Activated naive CD8-positive, alpha-beta T cell treated with anti-CD3 and anti-CD28 coated beads, Interleukin-2, amount 10 ng/mL, durations not matched to agents 7 days and 5 days (primary cell): ENCODE measurements at places on chromosomes 4 and X. TPM values are rescaled to one million over a fixed set of nuclear protein-coding genes. Genes with fewer than 3 reads are reported as not detected.

Gene PAGE5
- total RNA-seq = 0.85 TPM

Gene S100G
- total RNA-seq = not detected

Gene CCSER1
- total RNA-seq = 0.64 TPM

Gene DMRTC1B
- 0.20 TPM for total RNA-seq

Gene CDKL5
- 2.2 TPM for total RNA-seq

Gene PAGE4
- not detected for total RNA-seq

DNA sequence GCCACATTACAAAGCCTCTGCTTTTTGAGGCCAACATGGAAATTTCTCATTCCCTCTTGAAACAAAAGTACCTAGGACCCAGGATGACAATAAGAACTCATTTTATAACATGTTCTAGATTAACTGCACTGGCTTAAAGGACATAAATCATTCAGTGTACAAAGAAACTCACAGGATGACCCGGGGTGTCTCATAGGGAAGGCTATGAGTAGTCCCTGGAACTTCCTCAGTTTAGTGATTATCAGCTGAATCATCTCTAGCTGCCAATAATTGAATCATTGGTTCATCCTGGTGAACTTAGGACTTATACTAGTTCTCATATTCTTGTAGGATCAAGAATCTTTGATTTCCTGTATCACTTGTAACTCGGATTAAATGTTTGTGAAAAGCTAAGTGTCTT, 95.8 kb upstream of the WDR1 start:
- DNase-seq = no peak

DNA sequence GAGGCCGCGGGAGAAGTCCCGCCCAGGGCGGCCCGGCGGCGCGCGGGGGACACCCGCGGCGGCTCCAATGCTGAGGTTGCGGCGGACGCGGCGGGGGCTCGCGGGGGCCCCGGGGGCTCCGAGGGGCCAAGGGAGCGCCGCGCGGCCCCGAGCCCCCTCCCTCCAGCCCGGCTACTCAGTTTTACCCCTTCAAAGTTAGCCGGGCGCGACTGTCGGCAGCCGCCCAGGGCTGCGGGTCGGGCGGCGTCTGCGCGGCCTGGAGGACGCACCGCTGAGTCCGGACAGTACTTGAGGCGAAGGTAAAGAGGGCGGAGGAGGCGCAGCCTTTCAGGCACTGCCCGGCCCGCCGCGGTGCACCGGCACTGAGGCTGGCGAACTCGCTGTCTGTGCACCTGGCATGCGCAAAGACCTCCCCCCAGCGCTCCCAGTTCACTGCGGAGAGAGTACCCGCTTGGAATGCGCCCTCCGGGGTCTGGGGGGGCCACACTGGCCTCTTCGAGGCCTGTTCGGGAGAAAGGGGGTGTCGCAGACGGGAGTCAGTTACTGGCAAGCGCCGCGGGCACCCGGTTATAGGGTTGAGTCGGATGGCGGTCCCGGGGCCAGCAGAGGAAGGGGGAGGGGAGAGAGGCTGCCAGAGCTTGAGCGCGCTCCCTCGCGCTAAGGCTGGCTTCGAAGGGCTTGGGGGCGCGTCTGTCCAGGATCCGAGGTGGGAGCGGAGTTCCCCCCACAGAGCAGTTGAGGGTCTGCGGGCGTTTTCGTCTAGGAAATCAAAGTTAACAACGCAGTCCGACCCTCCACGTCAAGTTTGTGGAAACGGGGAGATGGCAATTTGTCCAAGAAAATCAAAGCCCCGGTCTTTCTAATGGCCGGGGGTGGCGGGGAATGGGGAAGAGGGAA, 1.1 kb downstream of the PCDH19 start:
- no peak for DNase-seq

DNA sequence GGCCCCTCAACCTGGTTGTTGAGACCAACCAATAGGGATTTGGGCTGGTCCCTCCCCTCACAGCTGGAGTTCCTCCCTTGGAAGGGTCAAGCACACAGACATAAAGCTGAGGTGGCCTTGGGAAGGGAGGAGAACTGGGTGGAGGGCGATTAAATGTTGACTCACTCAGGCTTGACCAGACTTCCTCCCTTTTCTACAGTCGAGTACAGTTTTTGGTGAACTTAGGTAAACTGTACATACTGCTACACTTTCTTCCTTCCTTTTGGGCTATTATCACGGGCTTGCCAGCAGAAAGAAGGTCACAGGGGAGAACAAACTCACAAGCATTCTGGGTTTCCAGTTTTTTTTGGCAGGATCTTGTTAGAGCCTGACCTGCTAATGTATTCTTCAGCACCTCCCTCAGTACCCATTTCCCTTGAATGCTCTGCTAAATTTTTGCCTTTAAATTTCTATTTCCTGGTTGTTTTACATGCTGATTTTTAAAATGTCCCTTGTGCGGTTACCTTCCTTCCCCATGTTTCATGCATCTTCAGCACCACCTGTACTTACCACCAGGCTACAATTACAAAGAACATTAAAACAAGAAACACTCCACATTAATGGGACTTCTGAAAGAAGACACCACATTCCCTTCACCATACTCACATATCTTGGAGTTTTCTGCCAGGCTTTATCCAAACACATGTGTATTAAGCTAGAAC, 135.2 kb upstream of the RASGEF1B start:
- DNase-seq = no peak

DNA sequence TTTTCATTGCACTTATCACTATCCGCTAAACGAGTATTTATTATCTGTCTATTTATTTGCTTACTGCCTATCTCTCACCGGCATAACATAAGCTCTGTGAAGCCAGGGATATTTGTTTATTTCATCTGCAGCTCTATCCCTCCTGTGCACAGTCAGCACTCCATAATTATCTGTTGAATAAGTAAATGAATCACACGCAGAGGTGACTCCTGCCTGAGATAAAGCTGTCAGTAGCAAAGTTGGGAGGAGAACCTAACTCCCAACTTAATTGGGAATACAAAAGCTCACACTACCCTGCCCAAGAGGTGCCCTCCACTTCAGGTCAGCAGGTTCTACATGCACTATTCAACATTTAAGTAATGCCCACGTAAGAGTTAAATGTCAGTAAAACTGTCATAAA, 85.7 kb downstream of the CORIN start:
- DNase-seq = no peak

- DNase-seq = no peak
Observed at GRCh38 chrX:47148946-47149345, 3.9 kb downstream of the RBM10 start.

DNA sequence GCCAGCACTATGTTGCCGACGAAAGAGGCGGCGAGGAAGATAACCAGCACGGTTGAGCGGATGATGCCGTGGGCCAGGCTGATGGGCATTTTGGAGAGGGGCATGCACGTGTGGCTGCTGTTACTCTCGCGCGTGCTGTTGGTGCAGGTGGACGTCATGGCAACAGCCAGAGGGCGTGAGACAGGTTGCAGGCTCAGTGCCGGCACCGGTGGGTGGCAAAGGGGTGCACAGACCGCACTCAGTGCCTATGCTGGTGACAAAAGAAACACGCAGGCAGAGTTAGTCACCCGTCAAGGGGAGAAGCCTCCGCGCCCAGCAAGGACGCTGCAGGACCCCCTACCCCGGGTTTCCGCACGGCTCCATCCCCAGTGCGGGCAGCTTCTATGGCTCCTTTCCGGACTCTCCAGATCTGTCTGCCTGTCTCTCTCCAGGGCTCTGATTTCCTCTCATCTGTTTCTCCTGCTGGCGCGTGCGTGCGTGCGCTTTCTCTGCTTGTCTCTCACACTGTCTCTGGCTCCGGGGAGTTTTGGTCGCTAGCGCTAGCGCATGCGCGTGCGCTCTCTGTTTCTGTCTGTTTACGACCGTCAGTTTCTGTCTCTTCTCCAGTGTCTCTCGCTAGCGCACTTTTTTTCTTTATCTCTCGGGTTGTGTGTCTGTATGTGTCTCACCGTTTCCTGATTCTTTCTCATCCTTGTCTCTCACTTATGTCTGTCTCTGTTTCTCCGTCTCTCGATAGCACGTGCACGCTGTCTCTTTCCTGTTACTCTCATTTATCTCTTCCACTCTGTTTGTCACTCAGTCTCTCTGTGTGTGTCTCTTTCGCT, 2.1 kb downstream of the GPR101 start:
- DNase-seq = peak; percentile 38

DNA sequence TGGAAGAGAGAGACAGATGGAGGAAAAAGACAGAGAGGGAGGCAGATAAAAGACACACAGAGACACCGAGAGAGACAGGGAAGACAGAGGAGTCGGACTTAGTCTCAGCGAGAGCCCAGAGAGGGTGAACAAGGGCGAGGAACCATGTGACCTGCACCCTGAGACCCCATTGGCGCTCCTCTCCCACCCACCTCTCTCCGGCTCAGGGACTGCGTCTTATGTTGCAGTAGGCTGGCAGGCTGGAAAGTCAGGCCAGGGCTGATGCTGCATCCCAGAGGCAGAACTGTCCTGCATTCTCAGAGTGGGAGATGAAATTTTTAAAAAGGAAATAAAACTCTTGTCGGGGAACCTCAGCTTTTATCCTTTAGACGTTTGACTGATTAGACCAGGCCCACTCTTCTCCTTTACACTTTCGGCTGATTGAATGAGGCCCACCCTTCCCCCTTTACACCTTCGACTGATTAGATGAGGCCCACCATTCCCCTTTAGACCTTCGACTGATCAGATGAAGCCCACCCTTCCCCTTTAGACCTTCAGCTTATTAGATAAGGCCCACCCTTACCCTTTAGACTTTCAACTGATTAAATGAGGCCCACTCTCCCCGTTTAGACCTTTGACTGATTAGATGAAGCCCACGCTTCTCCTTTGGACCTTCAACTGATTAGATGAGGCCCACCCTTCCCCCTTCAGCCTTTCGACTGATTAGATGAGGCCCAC, 29.5 kb upstream of the IL3RA start:
- DNase-seq = no peak

GRCh38 chr4:101156619-101157310, 190.6 kb downstream of the PPP3CA start:
- no peak for DNase-seq

GRCh38 chr4:128310266-128310697, 22.7 kb upstream of the PGRMC2 start:
- no peak for DNase-seq

DNA sequence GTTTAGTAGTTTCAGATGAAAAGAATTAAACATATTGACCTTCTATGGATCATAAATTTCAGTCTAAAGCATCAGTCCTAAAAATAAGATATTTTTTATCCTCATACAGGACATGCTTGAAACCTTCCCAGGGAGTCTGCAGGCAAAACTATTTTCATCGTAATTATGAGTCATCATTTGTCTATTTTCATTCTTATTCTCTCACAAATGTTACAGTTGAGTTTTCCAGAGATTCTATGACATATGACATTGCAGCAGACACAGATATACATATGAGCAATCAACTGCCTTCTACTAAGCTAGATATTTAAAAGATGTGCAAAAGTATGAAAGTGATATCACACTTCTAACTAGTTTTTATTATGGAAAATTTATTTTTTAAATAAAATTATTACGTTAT, 398.0 kb downstream of the MAGEB5 start:
- no peak for DNase-seq

DNA sequence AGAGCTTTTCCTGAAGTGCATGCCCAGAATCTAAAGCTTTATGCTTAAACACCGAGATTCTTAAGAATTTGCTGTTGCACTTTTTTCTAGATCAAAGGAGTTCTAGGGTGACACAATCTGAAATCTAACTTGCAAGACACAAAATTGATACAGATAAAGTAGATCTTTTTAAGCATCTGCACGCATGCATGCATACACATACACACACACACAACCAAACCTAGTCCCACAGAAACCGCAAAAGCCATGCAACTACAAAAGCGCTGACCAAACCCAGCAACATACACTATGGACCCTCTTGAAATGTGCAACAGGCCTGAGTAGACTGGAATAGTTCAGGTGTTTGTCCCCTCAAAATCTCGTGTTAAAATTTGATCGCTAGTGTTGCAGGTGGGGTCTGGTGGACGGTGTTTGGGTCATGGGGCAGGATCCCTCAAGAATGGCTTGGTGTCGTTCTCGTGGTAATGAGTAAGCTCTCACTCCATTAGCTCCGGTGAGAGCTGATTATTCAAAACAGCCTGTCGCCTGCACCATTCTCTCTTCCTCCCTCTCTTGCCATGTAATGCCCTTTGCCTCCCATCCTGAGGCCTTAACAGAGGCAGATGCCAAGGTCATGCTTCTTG, 52.7 kb downstream of the IRF2 start:
- no peak for DNase-seq

DNA sequence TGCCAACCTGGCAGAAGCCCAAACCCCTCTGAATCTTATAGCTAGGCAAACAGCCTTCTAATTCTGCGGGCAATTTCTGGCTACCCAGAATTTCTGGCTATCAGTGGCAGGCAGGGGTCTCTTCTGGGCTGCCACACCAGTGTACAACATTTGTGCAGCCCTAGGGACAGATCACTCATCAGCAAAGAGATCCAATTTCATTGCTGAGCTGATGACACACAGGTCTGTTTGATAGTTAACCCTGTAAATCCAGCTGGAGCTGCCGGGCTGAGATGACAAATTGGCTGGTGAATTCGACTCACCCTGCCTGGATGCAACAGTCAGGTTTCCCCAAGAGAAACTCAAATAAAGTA, 2.4 kb downstream of the MID1 start:
- DNase-seq = no peak

DNA sequence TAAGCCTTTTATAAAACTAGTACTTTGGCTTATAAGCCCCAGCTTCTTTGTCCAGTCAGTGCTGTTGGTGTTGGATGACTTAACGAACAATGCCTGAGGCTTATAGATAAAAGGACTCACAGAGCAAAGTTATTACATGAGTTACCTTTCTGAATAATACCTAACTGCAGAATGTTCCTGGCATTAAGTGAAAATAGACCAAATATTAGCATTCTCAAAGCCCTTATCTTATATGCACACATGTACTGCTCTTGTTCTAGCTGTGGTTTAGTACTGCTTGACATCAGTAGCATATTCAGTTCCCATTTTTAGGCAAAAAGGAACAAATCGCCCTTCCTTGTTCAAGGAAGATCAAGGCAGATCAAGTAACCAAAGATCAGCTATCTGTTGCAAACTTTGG, 131.6 kb downstream of the ZNF330 start:
- no peak for DNase-seq

GRCh38 chrX:64447207-64447606, 52.0 kb upstream of the MTMR8 start:
- DNase-seq = no peak

- no peak for DNase-seq
Observed at GRCh38 chr4:36325499-36325898, 44.1 kb downstream of the DTHD1 start.

GRCh38 chr4:124939908-124940307, 227.4 kb upstream of the ANKRD50 start:
- DNase-seq = no peak

DNA sequence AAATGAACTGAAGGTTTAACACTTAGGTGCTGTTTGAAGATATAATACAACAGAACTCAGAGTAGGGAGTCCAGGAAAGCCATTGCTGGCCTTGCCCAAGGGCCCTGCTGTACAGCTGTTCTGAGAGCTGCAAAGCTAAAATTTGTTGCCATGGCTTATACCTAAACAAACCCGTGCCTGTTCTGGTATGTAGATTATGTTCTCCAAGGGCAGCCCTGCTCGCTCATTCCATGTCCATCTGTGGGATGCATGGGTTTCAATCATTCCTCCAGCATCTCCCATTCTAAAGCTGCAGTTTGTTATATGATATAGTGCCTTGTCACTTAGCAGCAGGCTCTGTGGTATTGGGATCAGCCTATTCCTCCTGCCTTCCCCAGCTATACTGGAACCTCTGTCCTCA, 80.8 kb upstream of the BMPR1B start:
- DNase-seq = no peak

GRCh38 chrX:69133921-69134542, 31.2 kb downstream of the PJA1 start:
- DNase-seq = no peak

GRCh38 chr4:152936446-152937335, 568 bp downstream of the FHDC1 start:
- DNase-seq = peak; percentile 54
